ENCODE measurements at places on chromosomes 12 and 14.

- no peak for DNase-seq
Measured at GRCh38 chr14:68269136-68269927, 449.8 kb downstream of the RAD51B start.

DNA sequence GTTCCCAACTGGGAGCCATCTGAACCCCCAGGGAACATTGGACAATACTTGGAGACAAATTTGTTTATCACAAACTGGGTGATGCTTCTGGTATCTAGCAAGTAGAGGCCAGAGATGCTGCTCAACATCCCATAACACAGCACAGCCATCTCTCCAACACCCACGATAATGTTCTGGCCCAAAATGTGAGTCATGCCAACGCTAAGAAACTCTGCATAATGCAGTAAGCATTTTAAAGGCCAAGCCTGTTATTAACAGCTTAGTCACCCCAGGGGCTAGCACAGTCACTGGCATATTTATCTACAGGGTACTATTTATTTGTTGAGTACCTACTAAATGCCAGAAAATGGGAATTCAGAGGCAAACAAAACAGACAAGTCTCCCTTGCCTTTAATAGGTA lies 873.1 kb upstream of the TMEM132C start:
- no peak for DNase-seq

DNA sequence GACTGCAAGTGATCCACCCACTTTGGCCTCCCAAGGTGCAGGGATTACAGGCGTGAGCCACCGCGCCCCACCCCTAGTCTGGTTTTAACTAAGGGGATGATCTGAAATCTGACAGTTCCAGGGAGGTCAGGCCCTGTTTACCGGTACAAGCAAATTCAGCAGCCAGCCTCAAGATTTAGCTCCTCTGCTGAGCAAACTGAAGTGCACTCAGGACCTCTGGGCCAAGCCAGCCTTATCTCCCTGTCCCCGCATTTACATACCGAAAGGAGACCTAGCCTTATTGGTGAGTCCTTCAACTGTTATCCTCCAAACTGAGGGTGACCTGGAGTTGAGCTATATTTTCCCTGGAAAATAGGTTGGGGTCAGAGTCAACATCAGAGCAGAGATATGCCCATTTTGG lies 835 bp upstream of the ABHD4 start:
- DNase-seq: peak; percentile 57

- DNase-seq: no peak
Measured at GRCh38 chr14:52220924-52221811, 46.3 kb upstream of the PTGDR start.

GRCh38 chr14:53043027-53043581 lies 92.3 kb upstream of the FERMT2 start:
- no peak for DNase-seq

DNA sequence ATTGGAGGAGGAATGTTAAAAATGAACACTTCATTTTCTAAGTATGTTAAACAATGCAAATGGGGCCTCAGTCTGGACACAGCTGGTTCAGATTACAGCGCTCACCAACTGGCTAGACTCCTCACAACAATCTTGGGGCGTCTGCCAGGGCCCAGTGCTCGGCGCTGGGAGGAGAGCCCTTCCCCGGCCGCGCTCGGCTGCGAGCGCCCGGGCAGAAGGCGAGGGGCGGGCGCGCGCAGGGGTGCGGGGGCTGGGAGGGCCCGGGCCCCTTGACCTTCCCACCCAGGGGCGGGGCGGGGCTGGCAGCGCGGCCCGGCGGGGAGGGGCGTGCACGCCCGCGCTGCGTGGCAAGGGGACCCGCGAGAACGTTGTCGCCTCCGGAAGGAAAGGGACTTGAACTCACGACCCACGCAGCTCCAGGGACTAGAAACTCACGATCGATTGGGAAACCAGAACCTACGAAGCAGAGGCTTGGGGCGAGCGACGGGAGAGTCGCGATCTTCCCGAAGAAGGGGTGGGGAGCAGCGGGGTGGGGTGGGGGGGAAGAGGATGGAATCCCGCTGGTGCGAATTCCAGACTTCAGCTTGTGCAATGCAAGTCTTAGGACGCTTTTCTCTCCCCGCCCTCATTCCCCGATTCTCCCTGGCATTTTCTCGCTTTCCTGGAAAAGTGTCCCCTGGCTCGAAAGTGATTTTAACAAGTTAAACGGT lies at the start of gene FBLN5:
Gene FBLN5 (minus strand): TSS at position 220 of the 710 bp plus-strand sequence. CDS start 465 bp downstream, outside the sequence.
- DNase-seq: no peak

DNA sequence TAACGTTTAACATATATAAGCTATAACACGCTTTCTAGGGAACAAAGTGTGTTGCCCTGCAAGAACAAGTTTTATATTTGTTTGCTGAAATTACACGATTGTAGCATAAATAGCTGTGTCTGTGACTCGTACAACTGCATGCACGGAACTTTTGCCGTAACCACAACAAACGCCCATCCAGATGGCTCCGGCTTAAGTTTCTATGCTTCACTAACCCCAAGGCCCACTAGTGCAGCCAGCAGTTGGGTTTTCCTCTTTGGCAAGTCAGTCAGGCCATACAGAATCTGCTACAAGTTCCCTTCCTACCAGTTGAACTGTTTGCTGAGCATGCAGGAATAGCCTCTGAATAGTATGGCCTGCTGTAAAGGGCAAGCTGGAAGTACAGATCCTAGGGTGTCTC lies 12.1 kb downstream of the CSRP2 start:
- DNase-seq: no peak

DNA sequence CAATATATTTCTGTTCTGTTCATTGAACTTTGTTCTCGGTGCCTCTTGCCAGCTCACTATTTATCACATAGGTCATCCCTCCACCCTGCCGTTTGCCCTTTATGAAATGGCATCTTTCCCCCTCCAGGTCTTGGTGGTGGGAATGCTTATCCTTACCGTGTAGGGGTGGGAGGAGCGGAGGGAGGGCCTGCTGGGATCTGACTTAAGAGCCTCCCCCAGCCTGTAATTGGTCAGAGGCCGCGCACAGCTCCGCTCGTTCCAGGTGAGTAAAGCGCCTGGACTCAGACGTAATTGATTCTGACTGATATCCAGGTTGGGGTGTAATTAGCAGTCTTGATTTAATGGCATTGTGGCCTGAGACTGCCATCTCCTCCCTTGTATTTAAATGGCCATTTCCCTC lies 185.3 kb downstream of the TSPAN9 start:
- DNase-seq: no peak
